ENCODE measurements at places on chromosomes 1 and 21. TPM values are rescaled to one million over a fixed set of nuclear protein-coding genes. Genes with fewer than 3 reads are reported as not detected.

Gene SH2D5
- polyA plus RNA-seq: 6.5 TPM

Gene ZNF678
- 1.3 TPM for polyA plus RNA-seq

Gene FPGT
- polyA plus RNA-seq: 3.5 TPM

Gene LRRIQ3
- polyA plus RNA-seq: 0.70 TPM

Gene TMEM82
- not detected for polyA plus RNA-seq

Gene ACOT11
- 7.2 TPM for polyA plus RNA-seq

Gene SLC25A34
- 1.2 TPM for polyA plus RNA-seq

Gene RAB7B
- polyA plus RNA-seq: 0.15 TPM

Gene CA14
- 0.08 TPM for polyA plus RNA-seq

Gene RHCE
- 0.57 TPM for polyA plus RNA-seq

Gene HPCAL4
- 0.55 TPM for polyA plus RNA-seq

Gene CENPF
- polyA plus RNA-seq: 14.5 TPM

Gene AADACL3
- not detected for polyA plus RNA-seq

Gene CNIH4
- polyA plus RNA-seq: 56.8 TPM

Gene POU3F1
- not detected for polyA plus RNA-seq

Gene CR1L
- polyA plus RNA-seq: not detected

Gene HSF2BP
- 1.1 TPM for polyA plus RNA-seq

Gene MIXL1
- not detected for polyA plus RNA-seq
